Memory B cell (primary cell): ENCODE measurements at places on chromosomes 1 and 21.

DNA sequence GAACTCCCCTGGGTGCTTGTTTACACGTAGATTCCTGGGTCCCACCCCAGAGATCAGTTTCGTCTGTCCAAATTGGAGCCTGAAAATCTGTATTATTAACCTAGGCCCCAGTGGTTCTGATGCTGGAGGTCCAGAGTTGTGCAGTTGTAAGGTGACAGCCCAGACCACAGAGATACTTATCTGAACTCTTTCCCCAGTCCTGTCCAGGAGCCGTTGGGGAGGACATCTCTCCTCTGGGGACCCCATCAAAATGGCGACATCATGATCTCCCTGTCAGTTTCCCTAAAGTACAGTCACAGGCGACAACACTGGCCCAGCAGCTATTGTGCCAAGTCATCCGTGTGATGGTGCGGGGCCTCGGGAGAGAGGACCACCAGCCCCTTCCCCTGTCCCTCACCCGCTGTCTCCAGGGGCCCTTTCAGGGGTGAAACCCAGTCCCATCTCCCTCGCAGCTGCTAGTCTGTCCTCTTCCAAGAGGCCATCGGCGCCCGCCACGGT is 749 bp upstream of the EFHD2 start:
- peak; percentile 79 for DNase-seq

- DNase-seq = no peak
Measured at GRCh38 chr1:64337926-64338325, 132.0 kb upstream of the CACHD1 start.

DNA sequence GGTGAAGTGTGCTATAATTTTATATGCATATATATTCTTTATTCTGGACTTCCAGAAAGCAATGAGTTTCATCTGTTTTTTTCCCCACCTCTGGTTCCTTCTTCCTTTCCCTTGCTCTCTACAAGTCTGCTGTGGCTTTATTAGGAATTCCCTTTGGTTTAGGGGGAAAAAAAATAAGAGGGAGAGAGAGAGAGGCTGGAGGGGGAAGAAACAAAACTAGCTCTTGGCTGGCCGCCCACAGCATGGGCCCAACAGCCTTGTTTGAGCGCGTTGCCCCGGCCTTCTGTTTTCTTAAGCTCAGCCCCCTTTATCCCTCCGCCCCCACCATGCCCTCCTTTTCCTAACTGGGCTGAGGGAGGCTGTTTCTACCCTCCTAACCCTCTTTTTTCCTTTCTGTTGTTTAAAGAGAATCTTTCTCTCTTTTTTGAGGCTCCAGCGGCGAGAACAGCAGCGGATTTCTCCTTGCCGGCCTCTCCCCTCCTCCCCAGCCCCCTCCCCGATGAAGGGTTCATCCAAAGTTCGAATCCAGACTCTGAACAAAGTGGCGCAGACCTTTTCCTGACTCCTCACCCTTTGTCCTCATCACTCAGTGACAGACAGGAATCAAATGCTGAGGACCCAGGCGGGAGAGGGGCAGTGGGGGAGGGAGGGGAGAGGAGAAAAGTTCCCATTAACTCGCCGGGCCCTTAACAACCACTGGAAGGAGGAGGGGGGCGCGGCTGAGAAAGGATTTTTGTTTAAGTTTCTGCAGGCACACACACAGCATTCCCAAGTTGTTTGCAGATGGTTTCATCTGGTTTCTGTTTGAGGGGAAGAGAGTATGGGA is 29.7 kb downstream of the PBX1 start:
- no peak for DNase-seq

- no peak for DNase-seq
Measured at GRCh38 chr1:172185996-172186395, 234.5 kb upstream of the C1orf105 start.

DNA sequence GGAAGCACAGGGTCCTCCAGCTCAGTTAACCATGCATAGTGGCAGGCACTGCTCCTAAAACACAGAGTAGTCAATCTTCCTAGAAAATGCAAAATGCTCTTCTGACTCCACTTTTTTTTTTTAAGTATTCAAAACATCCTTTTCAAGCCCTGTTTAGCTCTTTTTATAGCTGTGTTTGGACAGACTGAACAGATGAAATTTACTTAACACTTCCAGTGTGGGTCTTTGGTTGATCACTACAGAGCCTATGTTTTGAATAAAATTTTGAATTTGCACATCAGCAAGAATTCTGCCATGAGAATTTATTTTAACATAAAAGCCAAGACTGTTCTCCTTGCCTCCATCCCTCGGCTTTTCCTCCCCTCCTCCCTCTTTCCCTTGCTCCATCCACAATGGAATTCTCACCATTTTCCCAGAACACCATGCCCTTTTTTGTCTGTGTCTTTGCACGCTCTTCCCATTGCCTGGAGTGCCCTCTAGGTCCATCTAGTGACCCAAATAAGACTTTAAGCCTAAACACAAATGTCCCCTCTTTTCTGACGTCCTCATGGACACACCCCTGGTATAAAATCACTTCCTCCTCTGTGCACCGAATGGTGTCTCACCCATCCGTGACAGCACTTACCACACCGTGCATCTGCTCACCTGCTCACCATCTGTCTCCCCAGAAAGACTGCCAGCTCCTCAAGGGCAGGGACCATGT is 24.0 kb upstream of the CPT2 start:
- peak; percentile 45 for DNase-seq

DNA sequence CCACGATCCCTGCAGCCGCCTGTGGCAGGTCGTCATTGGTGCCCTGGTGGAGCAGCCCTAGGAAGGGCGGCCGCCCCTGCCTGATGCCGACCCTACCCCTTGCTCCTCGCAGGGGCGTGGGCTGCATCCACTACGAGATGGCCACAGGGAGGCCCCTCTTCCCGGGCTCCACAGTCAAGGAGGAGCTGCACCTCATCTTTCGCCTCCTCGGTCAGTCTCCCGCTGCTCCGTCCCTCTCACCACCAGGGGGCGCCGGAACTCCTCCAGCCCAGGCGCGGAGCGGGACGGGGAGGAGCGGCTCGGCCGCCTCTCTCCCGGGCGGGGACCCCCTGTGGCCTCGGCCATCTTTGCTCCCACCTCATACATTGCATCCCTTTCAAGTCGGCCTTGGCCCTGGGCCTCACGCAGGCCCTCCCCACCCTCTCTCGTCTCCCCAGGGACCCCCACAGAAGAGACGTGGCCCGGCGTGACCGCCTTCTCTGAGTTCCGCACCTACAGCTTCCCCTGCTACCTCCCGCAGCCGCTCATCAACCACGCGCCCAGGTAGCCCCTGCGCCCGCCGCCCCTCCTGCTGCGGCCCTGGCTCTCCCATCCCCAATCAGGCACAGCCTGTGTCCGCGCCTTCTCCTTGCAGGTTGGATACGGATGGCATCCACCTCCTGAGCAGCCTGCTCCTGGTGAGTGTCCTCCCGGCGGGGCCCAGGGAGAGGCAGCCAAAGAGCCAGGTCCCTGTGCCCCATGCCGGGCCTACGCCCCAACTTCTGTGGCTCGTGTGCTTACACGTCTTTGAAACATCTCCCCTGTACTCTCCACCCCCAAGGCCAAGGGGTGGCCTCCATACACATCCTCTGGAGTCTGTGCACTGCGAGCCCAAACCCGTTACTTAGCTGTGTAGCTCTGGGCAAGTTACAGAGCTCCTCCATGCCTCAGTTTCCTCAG is 24.7 kb downstream of the CDK18 start:
- peak; percentile 97 for DNase-seq

DNA sequence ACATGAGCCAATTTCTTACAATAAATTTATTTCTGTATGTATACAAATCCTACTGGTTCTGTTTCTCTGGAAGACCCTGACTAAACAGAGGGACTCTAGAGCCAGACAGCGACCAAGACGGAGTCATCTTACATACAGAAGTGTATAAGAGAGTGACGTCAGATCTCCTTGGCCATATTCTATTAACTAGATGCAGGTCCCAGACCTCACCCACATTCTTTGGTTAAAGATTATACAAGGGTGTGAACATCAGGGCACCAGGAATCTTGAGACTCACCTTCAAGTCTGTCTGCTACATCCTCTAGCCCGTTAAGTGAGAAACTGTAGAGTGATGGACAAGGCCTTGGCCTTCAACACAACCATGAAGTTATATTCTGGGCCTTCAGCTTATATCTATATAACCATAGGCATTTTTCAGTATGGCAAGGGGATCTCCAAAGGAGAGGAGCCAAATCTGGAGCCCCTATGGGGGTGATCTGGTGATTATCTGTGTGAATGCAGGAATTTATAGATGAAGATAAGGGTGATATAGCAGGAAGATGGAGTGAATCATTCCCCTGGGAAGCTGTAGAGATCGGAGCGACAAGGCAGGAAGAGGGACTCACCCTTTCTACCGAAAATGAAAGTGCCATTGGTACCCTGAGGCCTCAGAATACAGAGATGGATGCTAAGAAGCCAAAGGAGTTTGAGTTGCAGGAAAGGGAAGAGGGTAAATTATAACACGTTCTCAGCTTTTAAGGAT is 83.9 kb downstream of the ADAMTS1 start:
- DNase-seq = no peak

DNA sequence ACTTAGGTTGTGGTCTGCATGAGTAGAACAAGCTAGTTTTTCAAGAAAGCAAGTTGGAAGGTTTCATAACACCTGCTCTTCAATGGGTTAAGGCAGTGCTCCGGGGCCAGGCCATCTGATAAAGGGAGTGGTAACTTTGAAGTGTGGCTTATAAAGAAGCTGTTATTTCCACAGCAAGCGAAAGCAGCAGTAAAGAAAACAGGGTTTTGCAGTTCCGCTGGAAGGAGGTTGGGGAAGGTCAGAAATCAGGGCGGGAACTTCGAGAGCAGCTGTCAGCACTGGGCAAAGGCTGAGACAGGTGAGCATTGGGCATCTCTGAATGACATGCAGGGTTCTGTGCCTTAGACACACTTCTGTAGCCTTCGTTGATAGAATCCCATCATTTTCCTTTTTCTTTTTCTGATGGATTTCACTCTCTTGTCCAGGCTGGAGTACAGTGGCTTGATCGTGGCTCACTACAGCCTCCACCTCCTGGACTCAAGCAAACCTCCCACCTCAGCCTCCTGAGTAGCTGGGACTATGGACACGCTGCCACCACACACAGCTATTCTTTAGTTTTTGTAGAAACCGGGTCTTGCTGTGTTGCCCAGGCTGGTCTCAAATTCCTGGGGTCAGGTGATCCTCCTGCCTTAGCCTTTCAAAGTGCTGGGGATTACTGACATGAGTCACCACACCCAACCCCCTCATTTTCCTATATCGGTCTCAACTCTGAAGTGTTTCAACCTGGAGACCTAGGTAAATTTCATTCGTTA is 20.5 kb downstream of the TMEM51 start:
- no peak for DNase-seq

DNA sequence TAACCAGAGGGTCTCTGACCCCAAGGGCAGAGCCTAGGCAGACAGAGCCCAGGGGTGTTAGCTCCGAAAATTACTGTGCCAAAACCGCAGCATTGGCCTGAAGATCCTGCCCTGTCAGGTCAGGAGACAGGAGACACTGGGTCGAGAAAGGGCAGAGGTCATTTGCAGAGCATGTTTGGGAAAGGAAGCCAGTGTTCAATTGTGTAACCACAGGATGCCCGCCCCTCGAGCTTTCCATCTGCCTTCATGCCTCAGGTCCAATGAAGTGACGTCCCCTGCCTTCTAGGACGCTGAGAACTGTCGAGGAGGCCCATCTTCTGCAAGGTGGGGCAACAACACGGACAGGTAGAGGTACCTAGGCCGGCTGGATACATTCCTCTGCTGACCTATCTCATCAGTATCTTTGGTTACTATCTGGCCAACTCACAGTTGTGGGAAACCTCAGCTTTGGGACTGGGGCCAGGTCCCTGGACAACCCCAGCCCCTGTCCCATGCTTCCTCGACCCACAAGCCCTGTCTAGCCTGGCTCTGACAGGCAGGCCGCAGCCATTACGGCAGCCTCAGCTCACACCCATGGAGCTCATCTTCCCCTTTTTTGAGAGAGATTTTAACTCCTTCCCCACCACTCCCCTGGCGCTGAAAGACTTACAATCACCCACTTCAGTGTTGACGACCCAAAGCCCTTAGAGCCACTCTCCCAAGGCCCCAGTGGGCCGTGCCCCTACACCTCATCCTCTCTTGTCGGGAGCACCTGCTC is 1.3 kb downstream of the ARL8A start:
- DNase-seq = peak; percentile 48

- DNase-seq = no peak
Measured at GRCh38 chr1:153429266-153430165, 13.2 kb downstream of the S100A7A start.

GRCh38 chr1:205440476-205441317 is 15.1 kb downstream of the BLACAT1 start:
- peak; percentile 40 for DNase-seq

DNA sequence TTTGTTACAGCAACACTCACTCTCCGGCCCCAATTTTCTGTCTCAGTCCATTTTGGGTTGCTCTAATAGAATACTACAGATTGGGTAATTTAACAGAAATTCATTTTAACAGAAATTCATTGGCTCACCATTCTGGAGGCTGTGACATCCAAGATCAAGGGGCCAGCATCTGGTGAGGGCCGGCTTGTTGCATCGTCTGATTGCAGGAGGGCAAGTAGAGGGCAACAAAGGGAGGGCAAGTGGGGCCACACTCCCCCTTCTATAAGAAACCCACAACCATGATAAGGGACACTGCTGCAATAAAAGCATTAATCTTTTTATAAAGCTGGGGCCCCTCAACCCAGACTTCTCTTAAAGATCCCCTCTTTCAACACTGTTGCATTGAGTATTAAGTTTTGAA is 260.1 kb upstream of the TMPRSS15 start:
- DNase-seq = no peak

DNA sequence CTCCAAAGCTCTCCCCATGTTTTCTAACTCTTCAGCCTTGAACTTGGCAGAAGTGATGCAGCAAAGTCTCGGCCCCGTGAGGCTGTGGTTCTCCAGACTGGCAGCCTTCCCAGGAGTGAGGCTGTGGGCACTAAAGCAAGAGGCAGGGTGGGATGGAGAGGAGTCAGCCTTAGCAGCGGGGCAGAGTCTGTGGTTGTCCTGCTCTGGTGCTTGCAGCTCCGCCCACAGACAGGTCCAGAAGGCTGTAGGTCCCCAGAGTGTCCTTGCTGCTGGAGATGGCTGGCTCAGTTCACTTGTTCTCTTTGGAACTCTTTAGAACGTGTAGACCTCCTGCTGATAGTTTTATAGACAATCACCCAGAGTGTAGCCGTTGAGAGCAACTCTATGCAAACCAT is 142.6 kb downstream of the AJAP1 start:
- no peak for DNase-seq

GRCh38 chr1:54465351-54465811 is 59.2 kb upstream of the SSBP3 start:
- DNase-seq = no peak

DNA sequence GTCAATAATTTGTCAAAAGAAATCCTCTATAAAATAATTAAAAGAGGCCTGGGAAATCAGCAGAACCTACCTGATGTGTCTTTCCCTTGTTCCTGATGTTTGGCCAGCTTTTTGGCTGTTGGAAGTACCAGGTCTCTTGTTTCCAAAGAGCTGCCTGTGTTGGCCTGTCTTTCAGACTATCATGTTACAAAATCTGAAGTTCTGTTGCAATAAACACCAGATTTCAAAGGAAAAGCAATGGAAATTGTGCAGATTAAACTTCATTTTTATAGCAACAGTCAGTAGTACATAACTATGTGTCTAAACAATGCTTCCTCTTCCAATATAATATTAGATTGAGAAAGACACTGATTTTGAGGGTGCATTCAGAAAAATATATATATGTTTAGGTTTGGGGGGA is 647.2 kb upstream of the CXADR start:
- no peak for DNase-seq
